Testis (tissue), 5 donors: ENCODE measurements at places on chromosomes 3 and 15.

DNA sequence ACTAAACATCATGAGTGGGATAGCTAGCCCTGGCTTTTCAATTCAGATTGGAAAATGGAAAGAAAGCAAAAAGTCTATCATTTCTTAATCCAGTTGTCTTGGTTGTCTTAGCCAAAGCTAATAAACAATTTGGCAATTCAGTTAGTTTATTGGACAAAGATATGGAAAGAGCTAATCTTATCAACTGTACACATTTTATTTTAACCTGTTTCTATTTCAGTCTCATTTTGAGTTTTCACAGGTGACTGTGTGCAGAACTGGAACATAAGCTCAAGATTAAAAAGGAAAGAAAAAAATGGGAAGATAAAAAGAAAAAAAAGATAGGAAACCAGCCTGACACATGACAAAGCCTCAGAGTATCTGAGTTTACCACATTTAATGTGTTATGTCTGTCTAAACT, 642.6 kb downstream of the SQOR start:
- H3K4me3 ChIP-seq, result no peak overlapping the region
- no peaks in the 10 kb centered on the region for H3K27me3 ChIP-seq
- H3K27ac ChIP-seq, result no peak overlapping the region
- no peaks in the 10 kb centered on the region for H3K36me3 ChIP-seq
- no peak for DNase-seq
- no peaks in the 10 kb centered on the region for H3K4me1 ChIP-seq

- DNase-seq, result no peak
- H3K27ac ChIP-seq, result no peak overlapping the region
- H3K4me3 ChIP-seq, result no peak overlapping the region
- no peaks in the 10 kb centered on the region for H3K36me3 ChIP-seq
- H3K27me3 ChIP-seq, result no peaks in the 10 kb centered on the region
These were observed 24.3 kb upstream of the CLDN1 start for GRCh38 chr3:190346541-190346940.

- no peaks in the 10 kb centered on the region for H3K36me3 ChIP-seq
- no peak for DNase-seq
- H3K4me1 ChIP-seq, result no peaks in the 10 kb centered on the region
- no peak overlapping the region for H3K27ac ChIP-seq
These were observed 77.6 kb upstream of the LRRFIP2 start for GRCh38 chr3:37251993-37252392.

- peak; percentile 37 for DNase-seq
- H3K27me3 ChIP-seq, result no peaks in the 10 kb centered on the region
- peaks cover 37% of the 10 kb centered on the region for H3K4me1 ChIP-seq
- H3K4me3 ChIP-seq, result no peak overlapping the region
These were observed 41.0 kb upstream of the LIMD1 start for GRCh38 chr3:45553469-45553974.

DNA sequence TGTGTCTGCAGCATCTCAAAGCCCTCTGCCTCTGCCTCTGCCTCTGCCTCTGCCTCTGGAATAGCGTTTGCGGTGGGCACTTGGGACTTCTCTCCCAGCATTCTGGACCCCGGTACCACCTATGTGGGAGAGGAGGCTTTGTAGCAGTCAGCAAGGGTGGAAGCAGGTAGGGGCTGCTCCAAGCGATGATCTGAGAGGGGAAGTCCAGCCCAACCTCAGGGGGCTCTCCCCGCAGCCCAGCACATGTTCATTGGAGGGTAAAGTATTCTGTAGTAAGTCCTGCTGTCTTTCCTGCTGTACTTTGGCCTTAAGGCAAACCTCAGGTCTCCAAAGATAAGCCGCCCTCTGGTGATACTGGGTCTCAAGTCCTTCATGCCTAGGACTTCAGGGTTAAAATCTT, 68.6 kb downstream of the FAM174B start:
- H3K4me1 ChIP-seq, result no peaks in the 10 kb centered on the region
- no peak for DNase-seq
- H3K27ac ChIP-seq, result no peak overlapping the region

- peaks cover 5% of the 10 kb centered on the region for H3K4me1 ChIP-seq
- no peak for DNase-seq
- H3K36me3 ChIP-seq, result no peaks in the 10 kb centered on the region
- no peak overlapping the region for H3K27ac ChIP-seq
These were observed 48.1 kb upstream of the PCSK6 start for GRCh38 chr15:101537483-101538080.

- H3K4me3 ChIP-seq, result peak overlapping the region; percentile 51
- no peaks in the 10 kb centered on the region for H3K27me3 ChIP-seq
- no peak overlapping the region for H3K27ac ChIP-seq
These were observed 9.1 kb downstream of the EOMES start for GRCh38 chr3:27713078-27713423.

- no peak overlapping the region for H3K4me3 ChIP-seq
- H3K4me1 ChIP-seq, result no peaks in the 10 kb centered on the region
- no peaks in the 10 kb centered on the region for H3K36me3 ChIP-seq
- H3K27ac ChIP-seq, result no peak overlapping the region
- no peak for DNase-seq
These were observed 3.2 kb upstream of the ITIH3 start for GRCh38 chr3:52791366-52791765.

DNA sequence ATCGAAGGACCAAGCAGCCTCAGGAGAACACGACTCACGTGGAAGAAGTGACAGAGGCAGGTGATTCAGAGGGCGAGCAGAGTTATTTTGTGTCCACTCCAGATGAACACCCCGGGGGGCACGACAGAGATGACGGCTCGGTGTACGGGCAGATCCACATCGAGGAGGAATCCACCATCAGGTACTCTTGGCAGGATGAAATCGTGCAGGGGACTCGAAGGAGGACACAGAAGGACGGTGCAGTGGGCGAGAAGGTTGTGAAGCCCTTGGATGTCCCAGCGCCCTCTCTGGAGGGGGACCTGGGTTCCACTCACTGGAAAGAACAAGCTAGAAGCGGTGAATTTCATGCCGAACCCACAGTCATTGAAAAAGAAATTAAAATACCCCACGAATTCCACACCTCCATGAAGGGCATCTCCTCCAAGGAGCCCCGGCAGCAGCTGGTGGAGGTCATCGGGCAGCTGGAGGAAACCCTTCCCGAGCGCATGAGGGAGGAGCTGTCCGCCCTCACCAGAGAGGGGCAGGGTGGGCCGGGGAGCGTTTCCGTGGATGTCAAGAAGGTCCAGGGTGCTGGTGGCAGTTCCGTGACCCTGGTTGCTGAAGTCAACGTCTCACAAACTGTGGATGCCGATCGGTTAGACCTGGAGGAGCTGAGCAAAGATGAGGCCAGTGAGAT, 26.0 kb downstream of the SYNM start:
- H3K36me3 ChIP-seq, result no peaks in the 10 kb centered on the region
- H3K27me3 ChIP-seq, result no peaks in the 10 kb centered on the region
- H3K4me1 ChIP-seq, result no peaks in the 10 kb centered on the region
- peak; percentile 10 for DNase-seq
- no peak overlapping the region for H3K27ac ChIP-seq

DNA sequence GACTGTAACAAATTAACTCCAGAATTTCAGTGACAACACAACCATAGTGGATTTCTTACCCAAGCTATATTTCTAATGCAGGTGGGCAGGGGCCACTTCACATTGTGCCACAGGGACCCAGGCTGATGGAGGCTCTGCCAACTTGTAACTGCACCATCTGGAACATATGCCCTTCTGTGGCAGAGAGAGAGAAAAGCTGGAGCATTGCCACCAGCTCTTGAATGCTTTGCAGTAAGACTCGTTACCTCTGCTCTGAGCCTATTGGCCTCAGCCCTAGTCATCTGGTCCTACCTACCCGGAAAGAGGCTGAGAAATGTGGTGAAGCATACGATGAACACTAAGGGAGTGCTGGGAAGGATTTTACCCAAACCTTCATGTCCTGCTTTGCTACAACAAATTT, 587.1 kb downstream of the ZNF385D start:
- H3K27ac ChIP-seq, result no peak overlapping the region
- H3K4me1 ChIP-seq, result no peaks in the 10 kb centered on the region
- H3K27me3 ChIP-seq, result no peaks in the 10 kb centered on the region
- DNase-seq, result no peak
- H3K36me3 ChIP-seq, result no peaks in the 10 kb centered on the region

DNA sequence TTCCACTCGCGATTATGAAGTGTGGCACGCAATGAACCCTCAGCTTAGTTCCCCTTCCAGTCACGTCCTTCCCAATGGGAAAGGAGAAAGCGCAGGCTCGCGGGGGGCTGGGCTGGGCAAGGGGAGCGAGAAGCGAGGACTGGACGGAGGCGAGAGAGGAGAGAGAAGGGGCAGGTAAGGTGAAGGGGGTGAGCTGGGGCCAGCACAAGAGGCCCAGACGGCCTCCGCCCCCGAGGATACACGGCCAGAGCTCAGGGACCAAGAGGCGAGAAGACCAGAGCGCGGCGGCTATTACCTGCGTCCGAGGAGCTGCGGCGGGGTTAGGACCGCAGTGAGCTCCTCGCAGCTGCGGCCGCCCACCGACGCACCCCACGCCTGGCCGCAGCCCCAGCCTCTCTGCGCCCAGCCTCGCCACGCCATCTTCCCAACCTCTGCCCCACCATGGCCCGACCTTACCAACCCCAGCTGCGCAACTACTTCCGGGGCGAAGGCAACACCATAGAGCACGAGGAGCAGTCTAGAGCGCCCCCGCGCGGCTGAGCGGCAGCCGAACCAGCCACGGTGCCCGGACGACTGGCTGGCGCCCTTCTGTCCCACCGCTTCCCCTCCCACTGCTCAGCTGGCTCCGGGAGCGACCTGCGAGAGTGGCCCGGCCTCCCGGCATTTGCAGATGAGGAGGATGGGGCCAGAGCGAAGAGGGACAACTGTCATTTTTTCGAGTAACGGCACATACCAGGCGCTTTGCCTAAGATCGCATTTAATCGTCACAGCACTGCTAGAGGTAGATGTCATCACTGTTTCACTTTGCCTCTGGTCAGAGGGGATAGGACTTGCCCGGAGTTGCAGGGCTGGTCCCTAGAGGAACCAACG, at the start of gene PARL:
Gene PARL, minus strand, starts transcription at position 454 of the 870 bp plus-strand sequence. Its CDS starts 34 bp downstream, at position 420.
- H3K27ac ChIP-seq, result peak within 1 kb of the TSS; percentile 70
- peak; percentile 98 for DNase-seq
- no peaks in the 10 kb centered on the region for H3K36me3 ChIP-seq
- peak within 1 kb of the TSS; percentile 95 for H3K4me3 ChIP-seq
- H3K4me1 ChIP-seq, result peaks cover 13% of the 10 kb centered on the region

DNA sequence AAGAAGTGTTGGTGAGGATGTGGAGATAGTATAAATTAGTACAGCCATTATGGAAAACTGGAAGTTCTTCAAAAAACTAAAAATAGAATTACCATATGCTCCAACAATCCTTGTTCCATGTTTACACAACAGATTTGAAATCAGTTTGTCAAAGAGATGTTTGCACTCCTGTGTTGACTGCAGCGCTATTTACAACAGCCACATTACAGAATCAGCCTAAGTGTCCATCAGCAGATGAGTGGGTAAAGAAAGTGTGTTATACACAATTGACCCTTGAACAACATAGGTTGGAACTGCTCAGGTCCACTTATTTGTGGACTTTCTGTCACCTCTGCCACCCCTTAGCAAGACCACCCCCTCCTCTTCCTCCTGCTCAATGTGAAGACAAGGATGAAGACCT, 34.7 kb downstream of the LMLN start:
- no peak overlapping the region for H3K27ac ChIP-seq
- no peaks in the 10 kb centered on the region for H3K4me1 ChIP-seq
- no peak overlapping the region for H3K4me3 ChIP-seq
- no peak for DNase-seq
- H3K27me3 ChIP-seq, result no peaks in the 10 kb centered on the region

DNA sequence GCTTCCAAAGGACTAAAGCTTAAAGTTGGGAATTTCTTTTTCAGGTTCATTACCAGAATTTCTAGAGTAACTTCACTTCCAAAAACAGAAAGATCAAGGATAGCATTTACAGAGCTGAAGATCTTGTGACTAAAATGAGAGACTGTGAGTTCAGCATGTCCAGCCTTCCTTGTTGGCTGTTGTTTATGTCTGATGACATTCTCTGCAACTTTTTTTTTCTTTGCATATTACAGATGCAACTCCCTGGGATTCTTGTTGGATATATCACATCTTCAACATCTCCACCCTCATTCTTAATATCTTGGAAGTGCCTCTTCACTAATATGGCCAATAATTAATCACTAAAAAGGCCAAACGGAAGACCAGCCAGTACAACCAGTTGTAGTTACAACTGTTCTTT, 86.2 kb upstream of the FRMD4B start:
- no peaks in the 10 kb centered on the region for H3K27me3 ChIP-seq
- no peak for DNase-seq
- no peaks in the 10 kb centered on the region for H3K36me3 ChIP-seq
- no peaks in the 10 kb centered on the region for H3K4me1 ChIP-seq

- H3K4me1 ChIP-seq, result no peaks in the 10 kb centered on the region
- no peaks in the 10 kb centered on the region for H3K27me3 ChIP-seq
- H3K36me3 ChIP-seq, result no peaks in the 10 kb centered on the region
- H3K4me3 ChIP-seq, result no peak overlapping the region
- no peak for DNase-seq
- H3K27ac ChIP-seq, result no peak overlapping the region
These were observed 75.5 kb downstream of the SPATA16 start for GRCh38 chr3:173065543-173065981.

GRCh38 chr15:74869726-74870407, 3.3 kb downstream of the SCAMP2 start:
- H3K4me3 ChIP-seq, result no peak overlapping the region
- no peak overlapping the region for H3K27ac ChIP-seq
- no peaks in the 10 kb centered on the region for H3K27me3 ChIP-seq
- DNase-seq, result peak; percentile 37

DNA sequence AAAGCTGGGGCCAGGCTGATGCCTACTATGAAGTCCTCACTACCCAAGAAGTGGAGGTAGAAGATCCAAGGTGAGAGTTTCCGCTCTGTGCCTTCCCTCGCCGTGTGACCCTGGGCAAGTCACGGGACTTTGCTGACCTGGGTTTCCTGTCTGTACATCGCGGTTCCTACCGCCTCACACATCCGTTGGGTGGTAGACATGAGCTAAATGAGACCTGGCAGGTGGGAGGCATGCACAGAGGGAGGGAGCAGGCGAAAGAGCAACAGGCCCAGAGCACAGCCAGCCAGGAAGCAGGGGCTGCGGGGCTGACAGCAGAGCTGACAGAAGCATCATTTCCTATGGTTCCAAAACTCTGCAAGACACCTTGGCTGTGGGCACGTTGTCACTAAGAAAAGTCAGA, 157.3 kb upstream of the BHLHE40 start:
- no peak overlapping the region for H3K4me3 ChIP-seq
- no peak overlapping the region for H3K27ac ChIP-seq
- DNase-seq, result no peak
- peaks cover 24% of the 10 kb centered on the region for H3K4me1 ChIP-seq
- H3K27me3 ChIP-seq, result no peaks in the 10 kb centered on the region

- H3K27me3 ChIP-seq, result no peaks in the 10 kb centered on the region
- DNase-seq, result no peak
- no peak overlapping the region for H3K4me3 ChIP-seq
- H3K27ac ChIP-seq, result no peak overlapping the region
- peaks cover 9% of the 10 kb centered on the region for H3K4me1 ChIP-seq
These were observed 2.4 kb downstream of the CCNDBP1 start for GRCh38 chr15:43187544-43188155.

- H3K27ac ChIP-seq, result no peak overlapping the region
- DNase-seq, result no peak
- no peaks in the 10 kb centered on the region for H3K4me1 ChIP-seq
- H3K36me3 ChIP-seq, result no peaks in the 10 kb centered on the region
These were observed 998.6 kb upstream of the EPHA6 start for GRCh38 chr3:95815828-95816227.

- no peak overlapping the region for H3K4me3 ChIP-seq
- H3K36me3 ChIP-seq, result no peaks in the 10 kb centered on the region
- H3K27ac ChIP-seq, result no peak overlapping the region
- no peak for DNase-seq
- no peaks in the 10 kb centered on the region for H3K27me3 ChIP-seq
- no peaks in the 10 kb centered on the region for H3K4me1 ChIP-seq
These were observed 38.9 kb downstream of the CACNA2D2 start for GRCh38 chr3:50464569-50464968.
